ENCODE measurements at places on chromosomes 6 and 20.

GRCh38 chr6:53701333-53702218 lies 36.0 kb upstream of the KLHL31 start:
- DNase-seq = no peak

GRCh38 chr6:154249499-154250298 lies 106.9 kb downstream of the IPCEF1 start:
- no peak for DNase-seq

GRCh38 chr20:57223648-57224489 lies 42.6 kb downstream of the BMP7 start:
- DNase-seq = no peak

GRCh38 chr6:46218457-46218856 lies 47.7 kb upstream of the ENPP5 start:
- no peak for DNase-seq

DNA sequence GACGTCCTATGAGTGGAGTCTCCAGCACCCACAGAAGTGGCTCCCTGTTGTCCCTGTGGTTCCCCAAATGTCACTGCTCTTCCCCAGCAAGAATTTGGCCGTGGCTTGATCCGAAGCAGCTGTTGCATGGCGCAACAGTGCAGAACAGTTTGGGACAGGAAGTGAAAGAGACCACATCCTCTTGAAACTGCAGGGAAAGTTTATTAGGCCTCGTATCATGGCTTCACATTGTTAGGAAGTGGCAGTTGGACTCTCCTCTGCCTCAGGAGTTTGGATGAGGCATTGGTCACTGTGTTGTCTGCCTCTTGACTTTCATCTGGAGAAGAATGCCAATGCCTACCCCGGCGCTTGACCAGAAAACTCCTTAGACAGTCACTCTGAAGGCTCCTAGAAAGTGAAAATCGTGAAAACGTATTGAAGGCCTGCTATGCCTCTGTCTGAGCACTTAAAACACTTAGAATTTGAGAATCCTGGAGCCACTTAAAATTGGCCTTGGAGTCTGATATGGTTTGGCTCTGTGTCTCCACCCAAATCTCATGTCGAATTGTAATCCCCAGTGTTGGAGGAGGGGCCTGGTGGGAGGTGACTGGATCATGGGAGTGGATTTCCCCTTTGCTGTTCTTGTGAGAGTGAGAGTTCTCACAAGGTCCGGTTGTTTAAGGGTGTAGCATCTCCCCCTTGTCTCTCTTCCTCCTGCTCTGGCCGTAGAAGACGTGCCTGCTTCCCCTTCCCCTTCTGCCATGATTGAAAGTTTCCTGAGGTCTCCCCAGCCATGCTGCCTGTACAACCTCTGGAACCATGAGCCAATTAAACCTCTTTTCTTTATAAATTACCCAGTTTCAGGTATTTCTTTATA lies 334.9 kb upstream of the JARID2 start:
- DNase-seq = no peak

- DNase-seq = no peak
Observed at GRCh38 chr20:33681728-33682353, 4.3 kb downstream of the E2F1 start.

DNA sequence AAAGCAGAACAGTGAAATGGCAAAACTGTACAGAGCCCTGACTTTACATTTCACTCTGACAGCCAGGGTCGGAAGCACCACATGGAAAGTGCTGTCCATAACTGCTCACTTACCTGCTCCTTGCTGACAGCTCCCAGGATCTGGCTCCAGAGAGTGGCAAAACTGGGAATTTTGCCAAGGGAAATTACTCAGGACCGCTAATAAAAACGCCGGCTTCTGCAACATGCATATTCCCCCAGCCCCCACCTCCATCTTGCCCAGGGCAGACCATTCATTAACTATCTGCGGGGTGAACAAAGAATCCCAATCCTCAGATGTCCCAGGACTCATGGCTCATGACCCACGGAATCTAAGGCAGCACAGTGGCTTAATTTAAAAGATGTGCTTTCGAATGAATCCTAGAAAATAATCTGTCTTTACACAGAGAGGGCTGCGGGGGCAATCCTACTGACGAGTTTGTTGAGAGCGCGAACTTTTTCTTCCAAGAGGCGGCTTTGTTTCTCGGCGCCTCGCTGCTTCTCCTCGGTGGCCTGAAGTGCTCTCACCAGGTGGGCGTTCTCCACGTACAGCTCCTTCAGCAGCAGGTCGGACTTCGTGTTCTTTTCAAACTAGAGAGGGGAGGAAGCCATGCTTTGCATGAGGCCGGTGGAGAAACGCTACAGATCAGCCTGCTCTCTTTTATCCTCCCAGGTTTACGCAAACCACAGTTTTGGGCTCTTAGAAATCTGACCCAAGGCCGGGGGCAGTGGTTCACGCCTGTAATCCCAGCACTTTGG lies 45.8 kb downstream of the GINS1 start:
- no peak for DNase-seq

Data from effector memory CD8-positive, alpha-beta T cell (primary cell).